Activated naive CD8-positive, alpha-beta T cell treated with anti-CD3 and anti-CD28 coated beads, Interleukin-2, amount 50 U/mL, for 24 hours (primary cell): ENCODE measurements at places on chromosomes 5 and 9.

GRCh38 chr9:105662184-105663104 is at the start of gene TAL2:
Gene TAL2, plus strand, starts transcription at chr9:105662457. Its CDS starts 40 bp downstream, at chr9:105662497.
- no peak for DNase-seq

DNA sequence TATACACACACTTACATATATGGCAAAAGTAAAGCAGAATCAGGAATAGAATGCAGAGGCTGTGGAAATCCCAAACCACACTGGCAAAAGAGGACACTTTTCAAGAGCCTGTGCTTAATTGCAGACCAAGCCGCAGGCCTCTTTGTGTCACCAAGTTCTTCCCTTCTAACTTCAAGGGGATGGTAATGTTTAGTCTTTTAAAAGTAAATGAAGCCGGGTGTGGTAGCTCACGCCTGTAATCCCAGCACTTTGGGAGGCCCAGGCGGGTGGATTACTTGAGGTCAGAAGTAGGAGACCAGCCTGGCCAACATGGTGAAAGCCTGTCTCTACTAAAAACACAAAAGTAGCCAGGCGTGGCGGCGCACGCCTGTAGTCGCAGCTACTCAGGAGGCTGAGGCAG is 28.7 kb downstream of the ROR2 start:
- no peak for DNase-seq

GRCh38 chr5:53472279-53472678 is 8.2 kb upstream of the FST start:
- no peak for DNase-seq

GRCh38 chr5:98933445-98934072 is 4.8 kb upstream of the CHD1 start:
- peak; percentile 17 for DNase-seq

GRCh38 chr9:18427691-18428090 is 46.3 kb upstream of the ADAMTSL1 start:
- no peak for DNase-seq

GRCh38 chr9:128078504-128079434 is 10.7 kb downstream of the SLC25A25 start:
- DNase-seq, result no peak

- DNase-seq, result no peak
These were observed 142.0 kb upstream of the CHD1 start for GRCh38 chr5:99070822-99071221.

GRCh38 chr5:75614176-75614575 is 2.9 kb downstream of the ANKDD1B start:
- no peak for DNase-seq

DNA sequence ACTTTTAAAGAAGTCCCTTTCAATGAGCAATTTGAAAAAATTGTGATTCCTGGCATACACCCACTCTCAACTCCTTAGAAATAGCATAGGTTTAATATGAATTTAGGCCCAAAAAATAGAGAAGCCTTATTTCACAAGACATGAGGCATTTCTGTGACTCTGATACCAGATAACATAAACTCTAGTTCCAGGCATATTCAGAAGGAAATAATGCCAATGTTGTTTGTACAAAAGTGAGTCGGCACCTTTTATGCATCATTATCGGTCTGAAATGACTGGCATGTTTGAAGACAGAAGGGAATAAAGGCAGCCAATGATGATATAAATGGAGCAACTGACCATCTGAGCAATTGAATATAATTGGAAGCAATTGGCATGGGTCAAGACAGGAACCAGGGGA is 19.4 kb upstream of the RECK start:
- no peak for DNase-seq

DNA sequence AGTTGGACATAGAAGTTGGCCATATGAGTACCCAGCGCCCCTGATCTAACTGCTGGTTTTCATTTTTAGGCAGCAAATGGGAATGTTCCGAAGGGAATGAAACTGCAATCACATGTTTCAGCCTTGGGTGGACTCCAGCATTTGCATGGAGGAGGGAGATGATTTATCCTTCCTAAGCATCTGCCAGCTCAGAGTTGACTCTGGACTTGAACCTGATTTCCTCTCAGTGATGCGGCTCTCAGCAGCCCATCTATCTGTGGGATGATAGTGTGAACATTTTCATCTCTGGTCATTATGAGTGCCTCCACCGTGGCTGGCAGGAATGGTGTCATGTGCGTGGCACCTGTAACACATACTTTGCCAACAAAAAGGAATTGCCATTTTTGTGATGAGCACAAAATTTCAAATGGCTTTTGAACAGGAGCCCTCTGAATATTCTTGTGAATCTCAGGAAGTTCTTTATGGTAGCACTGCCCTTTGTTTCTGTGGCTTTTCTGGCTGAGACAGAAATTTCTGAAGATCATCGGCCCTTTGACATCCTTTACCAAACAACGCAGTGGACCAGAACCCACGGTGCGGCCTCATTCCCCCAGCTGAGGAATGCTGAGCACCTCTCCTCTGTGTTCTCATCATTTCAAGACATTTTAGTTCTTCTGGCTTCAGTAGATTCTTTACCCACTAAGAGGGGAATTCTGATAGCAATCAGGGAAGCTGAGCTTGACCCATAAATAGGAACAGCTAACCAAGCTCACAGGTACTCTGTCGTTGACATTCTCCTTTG is 28.5 kb downstream of the FUBP3 start:
- no peak for DNase-seq

DNA sequence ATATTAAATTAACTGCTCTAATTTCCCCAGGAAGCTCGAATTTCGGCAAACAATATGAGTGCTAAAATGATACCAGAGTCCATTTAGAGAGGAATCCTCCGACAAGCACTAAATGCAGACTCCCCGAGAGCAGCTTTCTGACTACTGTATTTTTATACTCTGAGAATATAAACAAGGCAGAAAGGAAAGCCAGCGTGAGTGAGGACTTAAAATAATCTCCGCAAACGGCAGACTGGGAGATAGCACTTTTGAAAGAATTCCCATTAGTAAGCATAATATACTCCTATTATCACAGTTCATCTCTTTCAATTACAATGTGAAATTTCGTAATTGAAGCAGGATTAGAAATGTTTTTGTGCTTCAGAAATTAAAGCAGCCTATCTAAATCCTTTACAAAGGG is 269.4 kb upstream of the PANK3 start:
- DNase-seq, result no peak

GRCh38 chr5:26700759-26701384 is 337.5 kb downstream of the CDH9 start:
- peak; percentile 4 for DNase-seq

- DNase-seq, result peak; percentile 36
These were observed 10.0 kb upstream of the GRIN1 start for GRCh38 chr9:137128862-137129455.

DNA sequence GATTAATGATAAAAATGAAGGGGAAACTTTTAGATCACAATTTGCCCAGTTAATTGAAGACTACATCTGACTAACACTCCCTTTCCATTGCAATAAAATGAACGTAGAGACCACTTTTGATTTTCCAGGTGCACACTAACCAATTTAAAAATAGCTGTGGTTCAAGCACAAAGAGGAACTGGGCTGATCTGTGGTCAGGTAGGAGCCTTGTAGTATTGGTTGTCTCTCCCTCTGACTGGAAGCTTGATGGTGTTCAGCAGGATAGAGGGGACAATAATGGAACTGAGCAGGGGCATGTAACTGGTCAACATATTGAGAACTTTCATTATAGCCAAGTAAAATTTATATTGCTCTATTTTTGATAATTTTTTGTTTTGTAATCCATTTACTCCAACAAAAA is 886.8 kb upstream of the SEMA6A start:
- no peak for DNase-seq

- DNase-seq, result no peak
These were observed 319.3 kb upstream of the ZNF608 start for GRCh38 chr5:125065741-125066140.

DNA sequence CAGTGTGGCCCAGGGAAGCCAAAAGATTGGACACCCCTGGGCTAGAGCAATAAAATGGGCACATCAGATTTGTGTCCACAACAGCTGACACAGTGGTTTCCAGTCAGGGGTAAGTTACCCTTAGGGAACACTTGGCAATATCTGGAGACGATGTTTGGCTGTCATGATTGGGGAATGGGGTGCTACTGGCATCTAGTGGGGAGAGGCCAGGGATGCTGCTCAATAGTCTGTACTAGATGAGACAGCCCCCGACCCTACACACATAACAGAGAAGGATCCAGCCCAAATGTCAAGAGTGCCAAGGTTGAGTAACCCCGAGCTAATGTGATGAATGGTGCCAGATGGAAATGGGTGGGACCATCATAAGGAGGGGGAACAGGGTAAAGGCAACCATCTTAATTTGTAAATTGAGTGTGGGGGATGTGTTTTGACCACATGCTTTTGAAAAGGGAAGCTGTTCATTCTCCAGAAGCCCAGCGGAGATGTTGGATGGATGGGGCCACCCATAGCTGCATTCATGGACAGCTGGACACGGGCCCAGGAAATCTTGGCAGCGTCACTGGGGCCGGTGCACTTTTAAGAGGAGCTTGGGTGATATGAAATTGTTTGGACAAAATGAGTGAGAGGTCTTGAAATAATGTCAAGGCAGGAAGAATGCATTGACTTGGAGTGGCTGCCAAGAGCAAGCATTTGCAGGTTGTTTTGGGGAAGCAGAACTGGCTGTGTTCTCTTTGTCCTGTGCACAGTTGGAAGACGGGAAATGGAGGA is 33.4 kb downstream of the SYK start:
- no peak for DNase-seq

- no peak for DNase-seq
These were observed 148.2 kb downstream of the PAM start for GRCh38 chr5:102903074-102903871.

DNA sequence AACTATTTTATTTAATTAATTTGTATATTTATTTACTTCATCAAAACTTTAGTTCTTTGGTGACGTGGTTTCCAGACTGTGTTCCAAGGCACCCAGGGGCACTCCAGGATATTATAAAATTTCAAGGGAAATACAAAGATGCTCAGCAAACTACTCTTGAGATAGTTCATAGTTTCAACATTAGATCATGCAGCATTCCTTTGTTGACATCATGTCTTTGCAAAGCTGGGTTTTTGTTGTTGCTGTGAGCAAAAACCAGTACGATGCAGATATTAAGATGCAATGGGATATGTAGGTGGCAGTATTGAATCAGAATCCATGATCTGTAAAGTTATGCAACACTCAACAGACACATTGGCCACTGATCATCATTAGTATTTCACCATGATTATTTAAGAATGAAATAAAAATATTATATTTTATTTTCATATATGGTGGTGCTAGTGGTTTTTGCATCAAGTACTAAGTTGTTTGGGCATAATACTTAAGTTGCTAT is 219.7 kb downstream of the ADCY2 start:
- DNase-seq, result no peak

- peak; percentile 52 for DNase-seq
These were observed at the start of gene LIFR for GRCh38 chr5:38556599-38557307. Gene LIFR, minus strand, starts transcription at chr5:38556646. Its CDS starts 25,999 bp downstream, at chr5:38530647.

GRCh38 chr9:108579757-108580439 is 275.9 kb downstream of the ACTL7B start:
- DNase-seq, result no peak

DNA sequence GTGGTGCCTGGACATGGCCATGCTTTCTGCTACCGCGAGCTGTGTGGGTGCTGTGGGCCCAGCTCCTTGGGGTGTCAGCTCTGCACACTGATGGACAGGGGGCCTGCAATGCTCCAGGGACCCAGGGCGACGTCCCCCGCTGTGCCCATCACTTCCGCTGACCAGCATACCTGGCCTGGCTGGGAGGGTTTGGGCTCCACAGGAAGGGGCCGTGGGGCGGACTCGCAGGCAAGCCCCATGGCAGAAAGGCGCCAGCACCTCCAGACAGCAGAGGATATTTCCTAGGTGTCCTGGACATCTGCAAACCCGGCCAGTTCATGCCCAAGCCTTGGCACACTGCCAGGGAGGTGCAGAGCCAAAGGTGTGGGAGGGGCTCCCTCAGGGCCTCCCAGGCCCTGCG is 295.8 kb upstream of the IRX4 start:
- DNase-seq, result no peak

DNA sequence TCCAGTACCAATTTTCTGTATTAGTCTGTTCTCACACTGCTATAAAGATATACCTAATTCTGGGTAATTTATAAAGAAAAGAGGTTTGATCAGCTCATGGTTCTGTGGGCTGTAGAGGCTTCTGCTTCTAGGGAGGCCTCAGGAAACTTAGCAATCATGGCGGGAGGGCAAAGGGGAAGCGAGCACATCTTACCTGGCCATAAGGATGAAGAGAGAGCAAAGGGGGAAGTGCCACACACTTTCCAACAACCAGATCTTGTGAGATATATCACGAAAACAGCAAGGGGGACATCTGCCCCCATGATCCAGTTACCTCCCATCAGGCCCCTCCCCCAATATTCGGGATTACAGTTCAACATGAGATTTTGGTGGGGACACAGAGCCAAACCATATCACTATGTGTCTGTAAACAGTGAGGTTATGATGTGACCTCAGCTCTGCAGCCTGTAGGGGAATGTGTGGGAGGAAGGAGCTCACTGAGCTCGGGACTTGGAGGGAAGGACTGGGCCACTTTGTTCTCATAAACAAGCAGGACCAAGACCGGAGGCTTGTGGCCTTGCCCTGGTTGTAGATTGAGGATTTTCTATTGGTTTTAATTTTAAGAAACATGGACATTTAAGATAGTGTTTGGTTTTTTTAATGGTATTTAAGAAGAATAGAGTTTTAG is 85.2 kb downstream of the EHMT1 start:
- DNase-seq, result no peak

GRCh38 chr5:56588636-56589480 is 226.5 kb upstream of the MAP3K1 start:
- peak; percentile 48 for DNase-seq

GRCh38 chr5:219991-220390 is 1.9 kb downstream of the SDHA start:
- no peak for DNase-seq

GRCh38 chr5:143235423-143235822 is 168.1 kb downstream of the NR3C1 start:
- DNase-seq, result no peak

GRCh38 chr5:76472335-76473008 is 69.4 kb downstream of the IQGAP2 start:
- DNase-seq, result peak; percentile 11

GRCh38 chr5:137215261-137215660 is 283.9 kb downstream of the SPOCK1 start:
- no peak for DNase-seq

DNA sequence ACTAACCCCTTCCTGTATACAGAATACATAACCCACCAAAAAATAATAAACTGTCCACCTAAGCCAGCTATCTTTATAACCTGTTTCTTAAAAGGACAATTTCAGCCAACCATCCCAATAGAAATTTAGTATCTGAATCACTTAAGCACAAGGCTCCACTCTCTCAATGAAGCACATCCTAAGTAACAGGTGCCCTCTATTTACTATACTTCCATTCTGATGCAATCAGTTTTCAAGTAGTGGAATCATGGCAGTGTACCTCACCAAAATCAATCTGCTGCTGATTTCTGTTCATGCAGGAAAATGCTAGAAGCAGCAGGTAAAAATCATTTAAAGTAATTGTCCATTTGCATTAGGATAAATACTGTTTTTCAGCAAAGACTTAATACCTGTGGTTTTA is 4.8 kb downstream of the MTX3 start:
- no peak for DNase-seq
